Astrocyte of the spinal cord (primary cell): ENCODE measurements at places on chromosomes 16 and 17.

GRCh38 chr16:87824016-87824990, 45.0 kb downstream of the SLC7A5 start:
- DNase-seq, result no peak

DNA sequence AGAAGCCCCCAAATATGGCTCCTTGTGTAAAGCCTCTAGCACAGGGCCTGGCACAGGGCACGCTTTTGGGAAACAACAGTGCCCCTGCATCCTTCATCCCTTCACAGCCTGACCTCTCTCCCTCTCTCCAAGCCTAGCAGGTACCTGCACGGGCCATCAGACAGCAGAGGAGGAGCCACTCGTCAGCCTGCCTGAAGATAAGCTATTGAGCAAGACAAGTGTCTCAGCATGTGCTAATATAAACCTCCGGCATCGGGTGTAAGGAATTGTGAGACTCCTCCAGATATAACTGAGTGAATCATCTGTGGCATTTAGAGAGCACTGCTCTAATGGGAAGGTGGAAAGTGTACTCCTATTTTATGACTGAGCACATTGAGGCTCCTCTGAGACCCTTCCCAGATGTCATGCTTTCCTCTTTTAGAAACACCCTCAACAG, 38.3 kb downstream of the TBX4 start:
- peak; percentile 24 for DNase-seq

GRCh38 chr16:89574681-89575246, 794 bp upstream of the CPNE7 start:
- peak; percentile 72 for DNase-seq

GRCh38 chr16:15983898-15984297, 34.5 kb downstream of the ABCC1 start:
- peak; percentile 70 for DNase-seq

DNA sequence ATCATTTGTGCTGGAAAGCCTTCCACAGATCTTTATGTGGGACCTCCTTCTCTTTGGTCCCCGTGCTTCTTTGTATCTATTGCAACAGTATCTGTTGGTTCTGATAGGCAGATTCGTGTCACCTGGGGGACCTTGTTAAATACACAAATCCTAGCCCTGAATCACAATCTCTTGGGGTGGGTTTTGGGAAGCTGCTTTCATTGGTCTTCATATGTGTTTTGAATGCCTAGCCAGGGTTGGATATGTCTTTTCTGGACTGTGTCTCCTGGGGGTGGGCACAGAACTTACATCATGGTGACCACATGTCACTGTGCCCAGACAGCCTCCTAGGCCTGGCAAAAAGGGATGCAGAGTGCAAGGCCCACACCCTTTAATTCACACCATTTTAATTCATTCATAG, 81.0 kb upstream of the HNF1B start:
- DNase-seq, result no peak

- DNase-seq, result no peak
Measured at GRCh38 chr17:21318439-21318838, 33.9 kb downstream of the MAP2K3 start.

DNA sequence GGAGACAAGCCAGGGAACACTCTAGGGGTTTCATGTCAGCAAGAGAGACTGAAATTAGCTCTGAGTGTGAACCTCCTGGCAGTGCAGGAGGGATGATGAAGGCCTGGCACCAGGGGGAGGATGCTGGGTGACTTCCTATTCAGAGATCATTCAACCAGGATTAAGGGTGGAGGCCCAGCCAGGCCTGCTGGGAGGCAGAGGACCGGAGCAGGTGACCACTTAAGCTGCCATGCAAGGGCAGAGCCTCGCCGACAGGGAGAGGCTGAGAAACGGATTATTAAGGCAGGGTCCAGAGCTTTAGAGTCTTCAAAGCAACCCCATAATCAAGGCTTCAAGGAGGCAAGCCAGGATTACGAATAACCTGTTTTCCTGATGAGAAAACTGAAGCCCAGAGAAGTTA, 10.6 kb upstream of the SRCIN1 start:
- DNase-seq, result no peak

DNA sequence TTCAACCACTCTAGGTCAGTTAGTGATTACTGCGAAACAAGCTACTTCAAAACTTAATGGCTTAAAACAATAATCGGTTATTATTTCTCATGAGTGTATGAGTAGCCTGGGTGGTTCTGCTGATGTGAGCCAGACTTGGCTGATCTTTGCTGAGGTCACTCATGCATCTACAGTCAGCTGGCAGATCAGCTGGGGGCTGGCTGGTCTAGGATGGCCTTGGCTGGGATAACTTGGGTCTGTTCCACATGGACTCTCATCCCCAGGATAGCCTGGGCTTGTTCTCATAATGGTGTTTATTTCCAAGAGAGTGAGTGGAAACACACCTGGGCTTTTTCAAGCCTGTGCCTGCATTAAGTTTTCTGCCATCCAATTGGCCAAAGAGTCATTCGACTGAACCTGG, 13.0 kb downstream of the CCDC182 start:
- no peak for DNase-seq

DNA sequence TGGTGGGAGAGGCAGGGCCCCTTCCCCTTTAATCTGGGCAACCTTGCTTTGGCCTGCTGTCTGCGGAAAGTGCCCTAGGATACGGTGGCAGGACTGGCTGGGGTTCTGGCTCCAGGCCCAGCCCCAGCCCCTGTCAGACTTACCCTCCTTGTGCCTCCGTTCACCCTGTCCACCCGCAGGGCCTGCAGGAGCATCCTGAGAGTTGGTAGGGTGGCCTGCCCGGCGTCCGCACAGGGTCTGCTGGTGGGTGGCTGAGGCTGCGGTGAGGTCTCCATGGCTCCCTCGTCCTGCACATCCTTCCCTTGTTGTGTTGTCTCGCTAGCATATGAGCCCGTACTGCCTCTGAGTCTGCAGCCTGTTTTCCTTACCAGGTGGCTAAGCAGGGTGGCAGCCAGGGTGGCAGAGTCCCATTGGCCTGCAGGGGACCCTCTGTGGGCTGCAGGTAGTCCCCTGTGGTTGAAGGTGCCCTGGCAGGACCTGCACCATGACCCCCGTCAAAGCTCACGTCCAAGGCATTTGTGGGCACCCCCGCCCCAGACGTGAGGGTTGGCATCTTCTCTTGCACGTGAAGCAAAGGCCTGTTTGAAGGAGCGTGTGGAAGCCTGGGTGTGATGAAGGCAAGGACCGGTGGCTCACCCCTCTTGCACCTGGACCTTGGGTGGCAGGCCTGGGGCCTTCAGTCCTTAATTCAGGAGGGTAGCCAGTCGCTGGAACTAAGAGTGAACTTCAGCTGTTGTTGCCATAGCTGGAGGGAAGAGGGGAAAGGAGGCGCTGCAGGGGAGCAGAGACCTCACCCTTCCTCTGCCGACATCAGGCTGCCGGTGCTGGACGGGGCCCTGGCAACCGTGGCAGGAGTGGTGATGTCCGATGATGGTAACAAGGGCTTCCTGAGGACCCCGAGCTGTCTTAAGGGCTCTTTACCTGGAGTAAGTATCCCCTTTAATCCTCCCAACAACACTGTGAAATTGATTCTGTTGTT, 293.7 kb downstream of the SEC14L1 start:
- DNase-seq, result no peak

DNA sequence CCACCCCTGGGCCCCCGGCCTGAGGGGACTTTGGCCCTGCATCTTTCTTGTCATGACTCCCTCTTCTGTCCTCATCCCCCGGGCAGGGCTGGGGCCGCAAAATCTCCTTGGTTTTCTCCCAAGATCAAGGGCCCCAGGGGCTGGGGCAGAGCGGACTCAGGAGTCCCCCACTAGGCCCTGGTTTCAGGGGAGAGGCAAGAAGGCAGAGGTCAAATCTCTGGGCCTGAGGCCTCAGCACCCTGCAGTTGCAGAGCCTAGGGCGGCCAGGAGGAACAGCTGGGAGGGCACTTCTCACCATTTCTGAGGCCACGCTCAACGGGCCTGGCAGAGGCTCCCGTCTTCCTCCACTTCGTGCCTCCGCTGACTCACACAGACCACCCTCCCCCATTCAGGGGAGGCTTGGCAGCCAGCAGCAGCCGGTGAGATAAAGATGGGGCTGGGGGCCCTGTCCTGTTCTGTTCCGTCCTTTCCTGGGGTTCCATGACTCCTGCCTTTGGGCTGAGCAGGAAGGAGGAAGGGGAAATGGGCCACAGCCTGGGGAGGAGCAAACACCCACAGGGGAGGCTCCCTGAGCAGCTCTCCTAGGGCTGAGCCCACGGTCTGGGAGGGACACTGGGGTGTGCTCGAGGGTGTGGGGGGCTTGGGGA, 12.4 kb downstream of the ZSCAN10 start:
- DNase-seq, result no peak

DNA sequence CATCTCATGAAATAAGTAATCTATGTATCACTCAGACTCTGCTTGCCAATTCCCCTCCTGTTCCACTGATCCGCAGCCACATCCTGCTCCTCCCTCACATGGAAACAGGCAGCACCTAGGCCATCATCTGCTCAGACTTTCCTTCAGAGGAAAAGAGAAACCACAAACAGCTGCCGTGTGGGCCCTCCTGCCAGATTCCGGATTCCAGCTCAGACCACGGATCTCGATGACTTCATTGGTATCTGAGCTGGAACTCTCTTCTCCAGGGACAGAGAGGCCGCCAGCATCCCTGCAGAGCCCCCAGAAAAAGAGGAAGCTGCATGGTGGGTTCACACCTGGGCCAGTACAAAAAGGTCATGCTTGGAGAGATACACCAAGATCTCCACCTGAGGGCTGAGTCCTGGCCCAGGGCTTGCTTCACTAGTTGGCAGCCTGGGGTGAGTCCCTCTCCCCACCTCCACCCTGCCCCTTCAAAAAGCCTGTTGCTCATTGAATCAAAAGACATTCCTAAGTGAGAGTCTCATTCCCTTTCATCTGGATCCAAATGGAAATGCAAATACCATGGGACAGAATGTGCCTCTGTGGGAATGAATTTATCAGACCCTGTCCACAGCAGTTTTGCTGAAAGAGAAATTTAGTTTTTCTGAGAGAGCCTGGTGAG, 47.2 kb downstream of the HOXB1 start:
- DNase-seq, result peak; percentile 99

DNA sequence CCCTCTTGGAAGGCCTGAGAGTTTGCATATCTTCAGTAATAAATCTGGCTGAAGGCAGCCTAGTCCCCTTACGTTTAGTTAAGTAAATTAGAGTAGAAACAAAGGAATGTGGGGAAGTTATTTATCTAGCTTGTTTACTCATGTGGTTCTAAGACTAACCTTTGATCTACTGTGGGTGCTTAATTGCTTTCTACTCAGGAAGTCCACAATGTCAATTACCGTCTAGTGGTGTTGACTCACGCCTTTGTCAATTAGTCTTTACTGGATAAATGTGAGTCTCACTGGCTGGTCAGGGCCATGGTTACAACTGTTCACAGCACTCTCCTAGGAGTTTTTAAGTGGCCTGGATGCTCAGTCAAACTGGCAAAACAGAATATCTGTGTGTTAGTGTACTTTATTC, 2338.4 kb downstream of the TP53TG3F start:
- DNase-seq, result no peak

- DNase-seq, result peak; percentile 18
Measured at GRCh38 chr17:75250009-75250471, 11.4 kb downstream of the GGA3 start.

- DNase-seq, result no peak
Measured at GRCh38 chr16:1647856-1648255, 30.2 kb upstream of the JPT2 start.

DNA sequence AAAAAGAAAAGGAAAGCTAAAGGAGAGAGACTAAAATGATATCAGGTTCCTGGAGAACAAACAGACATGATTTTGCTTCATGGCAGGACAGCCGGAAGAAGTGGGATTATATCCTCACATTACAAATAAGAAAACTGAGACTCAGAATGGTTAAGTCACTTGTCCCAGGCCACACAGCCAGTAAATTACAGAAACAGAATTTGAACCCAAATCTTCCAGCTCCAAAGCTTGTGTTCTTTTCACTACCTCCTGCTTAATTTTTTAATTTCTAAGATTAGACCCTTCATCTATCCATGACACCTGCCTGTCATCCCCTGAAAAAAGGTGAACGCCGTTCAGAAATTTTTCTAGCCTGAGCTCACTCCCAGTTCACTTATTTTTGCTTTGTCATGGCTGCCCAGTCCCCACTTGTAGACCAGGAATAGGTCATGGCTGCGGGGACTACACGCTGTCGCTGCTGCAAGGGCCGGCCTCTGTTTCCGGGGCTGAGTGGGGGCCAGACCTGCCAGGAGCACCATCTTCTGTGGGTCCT, 36.1 kb downstream of the MAPT start:
- DNase-seq, result no peak

- DNase-seq, result no peak
Measured at GRCh38 chr16:396199-396598, 800 bp upstream of the NME4 start.

- DNase-seq, result peak; percentile 98
Measured at GRCh38 chr17:78935419-78936323, 10.5 kb upstream of the TIMP2 start.

- DNase-seq, result no peak
Measured at GRCh38 chr17:17343896-17344506, 40.8 kb downstream of the NT5M start.

DNA sequence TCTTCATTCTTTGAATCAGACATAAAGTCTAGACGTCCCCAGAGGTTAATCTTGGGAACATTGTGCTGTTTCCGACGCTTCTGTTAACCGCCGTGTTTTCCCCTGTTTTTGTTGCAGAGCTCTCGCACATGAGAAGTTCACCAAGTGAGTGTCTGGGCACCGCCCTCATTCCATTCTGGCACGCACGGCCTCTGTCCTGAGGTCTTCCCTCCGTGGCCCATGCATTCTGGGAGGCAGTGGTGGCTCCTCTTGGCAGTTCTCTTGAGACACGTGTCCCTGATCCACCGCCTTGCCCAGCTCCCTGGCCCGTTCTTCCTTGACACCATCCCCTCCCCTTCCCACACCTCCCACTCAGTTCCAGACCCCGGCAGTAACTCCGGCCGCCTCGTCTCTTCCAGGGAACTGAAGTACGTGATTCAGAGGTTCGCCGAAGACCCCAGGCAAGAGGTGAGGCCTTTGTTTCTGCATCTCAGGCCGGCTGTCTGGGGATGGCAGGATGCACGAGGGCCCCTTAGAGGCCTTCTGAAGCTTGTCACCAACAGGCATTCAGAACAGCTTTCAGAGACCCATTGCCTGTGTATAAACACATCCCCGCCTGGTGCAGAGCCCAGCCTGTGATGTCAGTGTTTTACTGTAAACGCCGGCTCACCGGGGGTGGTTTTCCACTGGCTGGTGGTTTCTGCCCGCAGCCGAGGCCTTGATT, 85.9 kb upstream of the PLCG2 start:
- peak; percentile 41 for DNase-seq

DNA sequence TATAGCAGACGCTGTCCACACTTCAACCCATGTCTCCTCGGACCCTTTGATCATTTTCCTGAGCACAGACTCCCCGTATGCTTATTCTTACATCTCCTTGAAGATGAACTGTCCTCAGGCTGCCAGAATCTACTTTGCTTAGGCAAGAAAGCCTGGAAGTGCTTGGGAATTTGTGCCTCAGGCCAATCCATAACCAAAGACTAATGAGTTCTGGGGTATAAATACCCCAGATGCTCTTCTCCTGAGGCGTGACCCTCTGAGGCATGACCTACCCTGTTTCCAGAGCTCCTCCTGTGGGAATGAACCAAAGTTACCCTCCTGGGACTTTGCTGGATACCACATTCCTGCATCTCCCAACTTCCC, 10.1 kb upstream of the TEKT3 start:
- DNase-seq, result no peak
